Effector memory CD8-positive, alpha-beta T cell (primary cell): ENCODE measurements at places on chromosomes 1 and 21.

DNA sequence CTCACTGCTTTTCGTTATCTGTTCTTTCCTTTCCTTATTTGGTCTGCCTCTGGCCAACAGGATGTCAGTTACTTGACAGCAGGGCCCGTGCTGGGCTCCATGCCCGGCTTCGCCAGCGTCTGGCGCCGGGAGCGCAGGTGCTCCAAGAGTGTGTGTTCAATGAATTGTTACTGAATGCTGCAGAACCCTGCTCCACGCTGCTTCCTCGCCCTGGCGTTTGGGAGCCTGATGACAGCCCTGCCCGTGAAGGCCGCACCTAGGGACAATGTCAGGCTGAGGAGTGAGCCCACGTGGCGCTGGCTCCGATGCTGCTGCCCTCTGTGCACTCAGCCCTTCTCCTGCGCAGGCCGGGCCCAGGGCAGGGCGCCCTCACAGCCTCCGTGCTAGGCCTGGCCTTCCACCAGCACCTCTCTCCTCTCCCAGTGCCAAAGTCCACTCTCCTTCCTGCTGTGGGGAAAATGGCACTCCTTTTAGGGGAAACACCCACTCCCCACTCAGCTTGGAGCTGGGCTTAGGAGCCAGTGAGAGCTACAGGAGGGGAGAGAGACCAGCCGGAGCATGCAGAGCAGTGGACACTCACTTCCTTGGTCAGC, 51.4 kb downstream of the ACBD3 start:
- no peak for DNase-seq

DNA sequence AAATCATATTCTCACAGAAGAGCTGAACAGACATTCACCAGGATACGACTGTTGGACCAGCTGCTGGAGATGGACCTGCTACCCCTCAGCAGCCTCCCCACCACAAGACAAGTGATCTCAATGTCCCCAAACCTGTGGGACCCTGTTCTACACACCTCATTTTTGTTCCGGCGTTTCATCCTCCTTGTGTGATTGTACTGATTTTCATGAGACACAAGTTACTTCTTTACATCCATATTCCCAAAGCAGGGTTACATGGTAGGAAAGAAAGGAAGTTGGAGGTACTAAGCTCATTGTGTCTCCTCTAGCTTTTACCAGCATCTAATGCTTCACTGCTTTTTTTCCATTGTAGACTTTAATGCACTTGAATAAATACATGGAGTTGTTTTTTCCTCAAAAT, 8.7 kb downstream of the ADAMTS1 start:
- DNase-seq = no peak

- DNase-seq = no peak
These were observed 39.8 kb upstream of the SYNC start for GRCh38 chr1:32742199-32742947.

GRCh38 chr1:197770243-197770642, 5.0 kb downstream of the DENND1B start:
- DNase-seq = no peak

GRCh38 chr1:195394567-195394966, 1213.7 kb downstream of the KCNT2 start:
- no peak for DNase-seq

- no peak for DNase-seq
These were observed 82.9 kb downstream of the NIBAN1 start for GRCh38 chr1:184891440-184891839.

GRCh38 chr21:44844256-44844655, 26.4 kb upstream of the SUMO3 start:
- DNase-seq = no peak

- no peak for DNase-seq
These were observed 13.3 kb downstream of the CSF1 start for GRCh38 chr1:109923946-109924275.
